Activated naive CD4-positive, alpha-beta T cell treated with anti-CD3 and anti-CD28 coated beads, Interleukin-2, amount 10 ng/mL, durations not matched to agents 7 days and 5 days (primary cell): ENCODE measurements at places on chromosomes 11 and 22.

DNA sequence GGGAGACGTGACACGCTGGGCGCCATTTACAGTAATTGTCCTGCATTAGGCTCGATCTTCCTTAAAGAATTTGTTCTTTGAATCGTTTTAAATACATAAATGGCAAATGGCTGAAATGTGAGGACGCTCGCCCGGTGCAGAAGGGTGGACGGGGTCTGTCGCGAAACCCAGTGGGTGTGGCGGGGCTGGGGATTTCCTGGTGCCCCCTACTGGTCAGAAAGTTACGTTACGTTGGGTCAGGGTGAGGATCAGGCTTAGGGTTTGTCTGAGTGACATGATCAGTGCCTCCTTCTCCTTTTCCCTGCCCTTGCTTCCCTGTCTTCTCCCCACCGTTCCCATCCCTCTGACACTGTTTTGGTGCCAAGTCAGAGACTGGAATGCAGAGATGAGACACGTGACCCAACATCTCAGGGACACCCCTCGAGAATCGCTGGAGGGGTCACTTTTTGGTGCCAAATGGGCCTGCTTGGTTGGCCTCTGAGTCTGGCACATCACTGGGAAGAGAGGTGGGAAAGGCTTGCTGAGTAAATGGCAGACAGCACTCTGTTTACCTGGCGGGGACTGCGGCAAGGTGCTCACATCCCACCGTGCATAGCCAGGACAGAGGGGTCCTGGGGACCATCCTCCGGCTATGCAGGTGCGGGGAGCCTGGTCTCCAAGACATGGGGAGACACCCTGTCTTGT lies 1107.6 kb downstream of the BRD1 start:
- peak; percentile 19 for DNase-seq

DNA sequence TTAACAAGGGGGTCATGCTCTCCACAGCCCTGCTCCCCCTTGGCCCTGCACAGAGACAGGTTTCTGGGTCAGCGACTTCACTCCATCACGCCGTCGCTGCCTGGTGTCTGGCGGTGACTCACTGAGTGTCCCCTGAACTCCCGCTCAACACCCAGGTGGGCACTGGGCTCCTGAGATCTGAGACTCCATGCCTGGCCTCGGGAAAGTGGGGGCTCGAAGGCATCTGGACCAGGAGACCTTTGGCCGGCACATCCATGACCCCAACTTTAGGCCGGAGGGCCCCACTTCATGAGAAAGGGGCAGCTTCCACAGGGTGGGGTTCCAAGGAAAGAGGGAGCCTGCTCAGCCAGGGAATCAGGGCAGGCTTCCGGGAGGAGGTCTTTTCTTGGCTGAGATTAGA lies 79.3 kb upstream of the PRR5 start:
- no peak for DNase-seq

GRCh38 chr11:26227301-26227746 lies 104.6 kb upstream of the ANO3 start:
- no peak for DNase-seq

DNA sequence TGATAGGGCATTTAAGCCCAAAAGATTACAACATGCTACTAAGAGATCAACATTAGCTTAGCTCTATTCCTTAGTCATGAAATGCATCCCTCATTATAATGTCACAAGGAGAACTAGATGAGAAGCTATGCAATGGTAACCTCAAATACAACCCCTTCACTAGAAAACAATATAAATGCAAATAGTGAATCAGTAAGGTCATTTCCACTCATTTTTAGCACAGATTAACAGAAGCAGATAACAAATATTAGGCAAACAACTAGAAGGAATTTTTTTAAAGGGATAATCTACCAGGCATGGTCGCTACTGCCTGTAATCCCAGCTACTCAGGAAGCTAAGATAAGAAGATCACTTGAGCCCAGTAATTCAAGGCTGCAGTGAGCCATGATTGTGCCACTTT lies 28.2 kb downstream of the SIK3 start:
- DNase-seq: no peak

DNA sequence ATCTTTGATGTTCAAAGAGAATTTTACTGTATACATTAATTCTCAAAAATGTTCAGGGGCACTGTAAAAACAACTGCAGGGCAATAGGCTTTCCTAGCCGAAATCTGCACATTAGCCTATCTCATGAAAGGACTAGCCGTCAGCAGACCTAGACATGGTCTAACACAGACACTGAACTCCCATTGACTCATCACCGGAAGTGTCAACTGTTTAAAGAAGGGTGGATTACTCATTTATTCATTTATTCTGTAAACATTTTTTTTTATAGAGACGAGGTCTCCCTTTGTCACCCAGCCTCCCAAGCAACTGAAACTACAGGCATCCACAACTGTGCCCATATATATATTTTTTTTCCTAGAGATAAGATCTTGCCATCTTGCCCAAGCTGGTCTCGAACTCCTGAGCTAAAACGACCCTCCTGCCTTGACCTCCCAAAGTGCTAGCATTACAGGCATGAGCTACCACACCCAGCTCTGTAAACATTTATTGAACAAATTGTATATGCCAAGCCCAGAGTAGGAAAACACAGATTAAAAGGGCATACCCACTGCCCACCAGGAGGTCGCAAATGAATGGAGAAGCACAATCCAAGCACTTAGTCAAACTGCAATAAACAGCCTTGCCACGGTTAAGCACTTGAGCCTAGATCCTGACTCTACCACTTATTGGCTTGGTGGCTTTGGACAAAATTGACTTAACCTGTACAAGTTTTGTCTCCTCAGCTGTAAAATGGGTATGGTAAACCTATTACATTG lies 26.6 kb downstream of the RAB30 start:
- DNase-seq: no peak

- no peak for DNase-seq
These were observed 858 bp downstream of the OAF start for GRCh38 chr11:120211522-120212258.

GRCh38 chr11:120339394-120339890 lies 3.2 kb downstream of the ARHGEF12 start:
- DNase-seq: no peak

DNA sequence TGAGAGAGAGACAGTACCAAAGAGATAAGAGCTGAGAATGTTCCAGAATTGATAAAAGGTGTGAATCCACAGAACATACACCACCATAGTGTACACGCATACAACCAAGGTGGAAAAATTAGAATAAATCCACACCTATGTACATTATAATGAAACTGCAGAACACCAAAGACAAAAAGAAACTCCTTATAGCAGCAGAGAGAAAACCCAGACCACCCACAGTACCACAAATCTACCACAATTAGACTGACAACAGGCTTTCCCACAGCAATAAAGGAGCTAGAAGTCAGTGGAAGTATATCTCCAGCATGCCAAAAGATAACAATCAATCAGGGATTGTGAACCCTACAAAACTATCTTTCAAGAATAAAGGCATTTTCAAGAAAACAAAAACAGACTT lies 31.8 kb downstream of the SCN4B start:
- DNase-seq: no peak

GRCh38 chr11:70577258-70577603 lies 178.9 kb downstream of the CTTN start:
- no peak for DNase-seq

- DNase-seq: no peak
These were observed 72.3 kb downstream of the TRIM44 start for GRCh38 chr11:35734669-35735410.

- DNase-seq: peak; percentile 74
These were observed 33.4 kb downstream of the APOL1 start for GRCh38 chr22:36286096-36286957.

DNA sequence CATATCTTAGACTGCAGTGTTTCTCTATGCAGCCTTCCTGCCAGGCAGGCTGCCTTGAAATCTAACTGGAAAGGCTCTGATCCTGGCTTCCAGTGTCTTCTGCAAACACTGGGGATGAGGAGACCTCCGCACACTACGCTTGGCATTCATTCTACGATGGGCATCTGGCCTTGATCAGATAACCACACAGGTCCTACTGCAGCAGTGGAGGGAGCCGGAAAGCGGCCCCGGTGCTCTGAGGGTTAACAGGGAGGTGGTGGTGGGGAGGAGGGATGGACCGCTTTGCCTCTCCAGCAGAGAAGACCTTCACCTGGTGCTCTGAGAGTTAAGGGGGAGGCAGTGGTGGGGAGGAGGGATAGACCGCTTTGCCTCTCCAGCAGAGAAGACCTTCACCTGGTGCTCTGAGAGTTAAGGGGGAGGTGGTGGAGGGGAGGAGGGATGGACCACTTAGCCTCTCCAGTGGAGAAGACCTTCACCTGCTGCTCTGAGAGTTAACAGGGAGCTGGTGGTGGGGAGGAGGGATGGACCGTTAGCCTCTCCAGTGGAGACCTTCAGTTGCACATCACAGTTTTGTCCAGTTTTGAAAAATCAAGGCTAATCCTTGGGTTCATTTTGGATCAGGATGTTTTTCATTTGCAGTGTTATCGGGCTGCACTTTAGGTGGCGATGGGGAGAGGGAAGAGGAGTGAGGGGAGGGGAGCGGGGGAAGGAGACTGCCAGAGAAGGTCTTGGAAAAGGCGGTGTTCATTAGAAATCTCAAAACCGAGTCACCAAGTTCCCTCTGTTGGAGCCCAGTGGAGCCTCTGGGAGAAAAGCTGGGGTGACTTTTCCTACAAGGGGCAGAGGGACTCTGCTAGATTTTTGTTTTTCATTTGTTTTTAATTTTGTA lies 5.6 kb downstream of the GAL start:
- no peak for DNase-seq

GRCh38 chr22:45959719-45960476 lies 17.1 kb downstream of the WNT7B start:
- DNase-seq: no peak
